ENCODE measurements at places on chromosomes 7 and 10.

DNA sequence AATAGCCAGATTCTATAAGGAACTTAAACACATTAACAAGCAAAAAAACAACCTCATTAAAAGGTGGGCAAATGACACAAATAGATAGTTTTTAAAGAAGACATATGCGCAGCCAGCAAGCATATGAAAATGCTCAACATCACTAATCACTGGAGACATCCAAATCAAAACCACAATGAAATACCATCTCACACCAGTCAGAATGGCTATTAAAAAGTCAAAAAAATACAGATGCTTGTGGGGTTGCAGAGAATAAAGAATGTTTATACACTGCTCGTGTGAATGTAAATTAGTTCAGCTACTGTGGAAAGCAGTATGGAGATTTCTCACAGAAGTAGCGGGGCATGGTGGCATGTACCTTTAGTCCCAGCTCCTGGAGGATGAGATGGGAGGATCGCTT, 164.0 kb downstream of the CHRM2 start:
- DNase-seq, result no peak

DNA sequence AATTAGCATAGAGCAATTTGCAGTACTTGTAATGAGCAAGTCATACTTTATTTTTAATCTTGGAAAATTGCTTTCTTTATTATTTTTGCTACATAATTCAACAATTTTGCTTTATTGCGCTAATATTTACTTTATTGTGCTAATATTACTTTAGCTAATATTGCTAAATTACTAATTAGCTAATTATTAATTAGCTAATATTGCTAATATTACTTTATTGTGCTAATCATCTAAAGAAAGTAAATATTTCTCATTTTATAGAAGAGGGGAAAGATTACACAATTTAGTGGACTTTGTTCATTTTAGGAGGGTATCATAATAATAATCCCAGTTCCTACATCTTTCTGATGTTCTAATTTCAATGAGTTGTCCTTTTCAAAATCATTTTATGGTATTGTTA, 61.2 kb downstream of the RUNDC3B start:
- DNase-seq, result no peak

GRCh38 chr7:27808626-27809025, 68.7 kb downstream of the TAX1BP1 start:
- DNase-seq, result no peak

- no peak for DNase-seq
Observed at GRCh38 chr10:84298057-84298456, 30.3 kb upstream of the CCSER2 start.

DNA sequence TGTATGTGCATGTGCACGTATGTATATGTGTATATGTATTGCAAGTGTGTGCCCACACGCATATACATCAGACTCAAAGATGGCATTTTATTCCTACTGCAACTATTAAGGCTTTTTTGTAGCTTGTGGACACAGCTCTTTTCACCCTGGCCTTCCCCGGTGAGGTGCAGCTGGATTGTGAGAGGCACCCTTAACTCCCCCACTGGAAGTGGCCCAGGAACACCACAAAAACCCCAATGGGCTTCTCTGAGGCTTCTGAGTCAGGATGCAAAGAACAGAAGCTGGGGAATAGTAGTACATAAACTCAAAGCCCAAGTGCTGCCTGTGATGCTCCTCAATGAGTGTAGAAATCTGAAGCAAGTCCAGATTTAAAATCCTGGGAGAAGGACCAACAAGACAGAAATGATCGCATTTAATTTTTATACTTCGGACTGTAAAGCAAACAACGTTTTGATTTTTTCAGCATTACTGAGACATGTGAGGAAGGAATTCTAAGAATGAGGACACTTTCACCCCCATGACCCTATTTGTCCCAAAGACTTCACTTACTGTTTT, 369.2 kb upstream of the MGMT start:
- no peak for DNase-seq

DNA sequence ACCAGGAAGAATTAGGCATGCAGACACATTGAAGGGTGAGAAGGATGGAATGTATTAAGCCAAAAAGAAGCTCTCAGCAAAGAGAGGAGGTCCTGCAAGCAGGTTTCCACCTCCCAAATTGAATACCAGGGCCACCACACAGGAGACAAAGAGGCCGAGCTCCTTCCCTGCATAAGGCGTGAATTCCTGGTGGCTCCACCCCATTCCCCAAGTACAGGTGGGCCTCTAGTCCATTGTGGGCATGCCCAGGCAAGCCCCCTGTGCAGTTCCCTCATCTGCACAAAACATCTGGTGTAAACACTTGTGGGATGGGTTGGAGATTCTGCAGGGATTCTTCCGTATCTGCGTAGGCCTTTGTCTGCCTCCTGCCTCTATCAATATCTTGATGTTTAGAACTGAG, 817.5 kb downstream of the NRG3 start:
- no peak for DNase-seq

DNA sequence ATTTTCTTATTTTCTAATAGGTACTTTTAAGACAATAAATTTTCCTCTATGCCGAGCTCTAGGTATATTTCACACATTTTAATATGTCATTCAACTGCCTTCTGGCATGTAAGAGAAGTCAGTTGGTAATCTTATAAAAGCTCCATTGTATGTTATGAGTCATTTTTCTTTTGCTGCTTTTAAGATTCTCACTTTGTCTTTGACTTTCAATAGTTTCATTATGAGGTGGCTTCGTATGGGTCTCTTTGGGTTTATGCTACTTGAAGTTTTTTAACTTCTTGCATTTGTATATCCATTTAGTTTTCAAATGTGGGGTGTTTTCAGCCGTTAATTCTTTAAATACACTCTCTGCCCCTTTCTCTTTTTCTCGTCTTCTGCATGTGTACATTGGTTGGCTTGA, 80.5 kb downstream of the ABCA13 start:
- no peak for DNase-seq

DNA sequence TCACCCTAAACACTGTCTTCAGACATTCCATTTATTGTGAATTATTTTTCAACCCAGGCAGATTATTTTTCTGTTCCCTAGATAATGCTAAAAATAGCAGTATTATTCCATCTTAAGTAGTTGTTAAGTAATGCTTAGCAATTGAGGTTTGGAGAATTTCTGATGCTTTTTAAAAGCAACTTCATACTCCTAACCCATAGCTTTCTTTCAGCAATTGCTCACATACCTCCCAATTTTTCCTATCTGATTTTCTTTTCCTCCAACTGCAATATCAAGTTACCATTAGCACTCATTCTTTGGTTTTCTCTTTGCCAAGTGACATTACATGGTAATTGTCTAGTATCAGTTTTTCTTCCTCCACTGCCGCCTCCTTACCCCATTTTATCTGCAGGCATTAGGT, 104.7 kb downstream of the GPR85 start:
- no peak for DNase-seq

Data from SK-N-DZ (cell line).